Smooth muscle cell of the brain vasculature (primary cell): ENCODE measurements at places on chromosomes 11 and 22.

DNA sequence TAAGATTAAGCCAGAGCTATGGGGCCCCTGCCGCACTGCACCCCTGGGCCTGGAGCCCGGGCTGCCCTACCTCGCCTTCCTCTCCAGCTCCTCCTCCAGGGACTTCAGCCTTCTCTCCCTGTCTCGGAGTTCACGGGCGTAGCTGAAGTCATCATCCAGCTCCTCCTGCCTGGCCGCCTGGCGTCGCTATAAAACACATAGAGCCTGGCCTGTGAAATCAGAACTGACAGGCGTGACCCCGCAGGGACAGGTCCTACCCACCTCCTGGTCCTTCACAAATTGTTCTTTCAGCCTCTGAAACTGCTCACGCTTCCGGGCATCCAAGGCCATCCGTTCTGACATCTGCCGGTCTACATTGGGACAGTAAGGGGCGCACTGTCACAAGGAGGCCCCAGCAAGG, 20.8 kb downstream of the TUBGCP6 start:
- DNase-seq = no peak

GRCh38 chr11:61066645-61067044, 35.6 kb upstream of the CD5 start:
- DNase-seq = no peak

GRCh38 chr11:19659529-19659928, 53.1 kb upstream of the NAV2 start:
- no peak for DNase-seq

DNA sequence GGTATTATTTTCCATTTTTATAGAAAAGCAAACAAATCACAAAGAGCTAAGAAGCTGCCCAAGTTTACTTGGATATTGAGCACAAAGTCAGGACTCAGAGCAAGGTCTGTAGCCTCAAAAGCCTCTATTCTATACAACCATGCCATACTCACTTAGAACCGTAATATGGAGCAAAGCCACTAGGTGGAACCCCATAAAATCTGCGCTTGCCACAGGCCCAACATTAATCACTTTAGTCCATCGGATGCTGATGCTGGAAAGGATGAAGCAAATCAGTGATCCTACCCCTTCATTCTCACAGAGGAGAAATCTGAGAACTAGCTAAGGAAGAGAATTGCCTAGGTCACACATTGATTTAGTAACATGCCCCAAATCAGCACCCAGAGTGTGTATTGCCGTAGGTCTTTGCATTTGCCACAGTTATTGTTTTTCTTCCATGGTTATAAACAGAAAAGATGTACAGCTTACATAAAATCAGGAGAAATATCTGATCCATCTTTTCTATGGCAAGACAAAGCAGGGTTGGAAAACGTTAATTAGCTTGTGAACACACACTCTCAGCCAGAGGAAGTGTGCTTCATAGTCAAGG, 56.7 kb upstream of the RAB38 start:
- peak; percentile 10 for DNase-seq
